ENCODE measurements at places on chromosomes 7 and 10.

- DNase-seq: no peak
Measured at GRCh38 chr10:71344993-71345480, 26.0 kb downstream of the SLC29A3 start.

DNA sequence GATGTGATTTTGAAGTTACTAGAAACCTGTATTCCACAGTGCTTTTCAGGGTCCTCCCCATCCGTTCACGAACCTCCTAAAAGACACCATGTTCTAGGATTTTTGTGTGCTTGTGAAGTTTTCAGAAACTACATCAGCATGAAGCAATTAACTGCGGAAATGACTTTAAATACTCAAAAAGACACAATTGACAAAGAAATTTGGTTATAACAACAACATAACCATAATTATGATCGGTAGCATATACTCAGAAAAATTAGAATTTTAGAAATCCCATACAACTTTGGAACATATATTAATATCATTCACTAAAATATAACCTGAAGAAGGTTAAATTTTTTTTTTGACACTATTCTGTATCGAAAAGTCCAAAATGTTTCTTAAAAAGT is 43.8 kb upstream of the FAM20C start:
- DNase-seq: no peak

GRCh38 chr10:50613726-50614443 is 9.9 kb downstream of the SGMS1 start:
- no peak for DNase-seq

GRCh38 chr10:106083572-106083971 is 1080.9 kb downstream of the SORCS1 start:
- no peak for DNase-seq

- DNase-seq: no peak
Measured at GRCh38 chr10:75379212-75379724, 22.3 kb downstream of the ZNF503 start.

GRCh38 chr7:66163186-66163610 is 41.9 kb upstream of the TPST1 start:
- DNase-seq: no peak

- no peak for DNase-seq
Measured at GRCh38 chr7:21544715-21545114, 1.9 kb downstream of the DNAH11 start.

GRCh38 chr10:118028619-118029018 is 18.1 kb downstream of the RAB11FIP2 start:
- DNase-seq: no peak

DNA sequence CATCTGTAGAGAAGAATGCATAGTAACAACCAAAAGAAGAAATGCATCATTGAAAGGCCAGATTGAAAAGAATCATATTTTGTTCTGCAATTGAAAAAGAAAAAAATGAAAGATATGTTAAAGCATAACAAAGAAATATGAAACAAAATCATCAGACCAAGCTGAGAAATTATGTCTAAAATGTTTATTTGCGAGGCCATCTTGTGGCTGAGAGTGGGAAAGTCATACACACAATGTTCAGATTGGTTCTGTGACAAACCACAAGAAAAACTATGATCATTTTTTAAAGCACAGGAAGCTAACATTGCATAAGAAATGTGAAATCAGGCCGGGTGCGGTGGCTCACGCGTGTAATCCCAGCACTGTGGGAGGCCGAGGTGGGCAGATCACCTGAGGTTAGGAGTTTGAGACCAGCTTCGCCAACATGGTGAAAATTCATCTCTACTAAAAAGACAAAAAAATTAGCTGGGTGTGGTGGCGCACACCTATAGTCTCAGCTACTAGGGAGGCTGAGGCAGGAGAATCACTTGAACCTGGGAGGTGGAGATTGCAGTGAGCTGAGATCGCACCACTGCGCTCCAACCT is 36.6 kb downstream of the ABCB5 start:
- DNase-seq: no peak

- no peak for DNase-seq
Measured at GRCh38 chr10:80075781-80076180, 2.7 kb upstream of the TMEM254 start.

- no peak for DNase-seq
Measured at GRCh38 chr10:125232841-125233240, 72.5 kb upstream of the CTBP2 start.

- DNase-seq: no peak
Measured at GRCh38 chr7:116097365-116098009, 66.9 kb upstream of the TFEC start.

DNA sequence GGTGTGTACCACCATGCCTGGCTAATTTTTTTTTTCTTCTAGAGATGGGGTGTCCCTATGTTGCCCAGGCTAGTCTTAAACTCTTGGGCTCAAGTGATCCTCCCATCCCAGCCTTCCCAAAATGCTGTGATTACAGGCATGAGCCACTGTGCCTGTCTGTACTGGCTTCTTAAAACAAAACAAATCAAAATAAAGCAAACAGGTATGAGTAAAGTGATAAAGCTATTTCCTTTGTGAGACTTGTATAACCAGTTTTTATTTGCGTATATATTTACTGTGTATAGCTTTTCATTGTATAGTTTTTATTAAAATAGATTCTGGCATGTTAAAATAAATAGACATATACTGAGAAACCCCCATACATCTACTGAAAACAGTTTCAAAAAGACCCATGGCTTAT is 14.3 kb downstream of the LCOR start:
- DNase-seq: no peak

- no peak for DNase-seq
Measured at GRCh38 chr7:37209195-37209594, 239.5 kb downstream of the ELMO1 start.

GRCh38 chr10:132179551-132180392 is 7.0 kb upstream of the DPYSL4 start:
- no peak for DNase-seq

- no peak for DNase-seq
Measured at GRCh38 chr7:1457059-1457948, 2.0 kb downstream of the MICALL2 start.

GRCh38 chr7:73723813-73724212 is 4.3 kb upstream of the STX1A start:
- no peak for DNase-seq

- DNase-seq: no peak
Measured at GRCh38 chr10:22339761-22340328, 5.5 kb upstream of the SPAG6 start.

- DNase-seq: no peak
Measured at GRCh38 chr10:98420786-98421185, 5.8 kb upstream of the PYROXD2 start.

GRCh38 chr10:44424957-44425356 is 40.1 kb upstream of the CXCL12 start:
- no peak for DNase-seq

DNA sequence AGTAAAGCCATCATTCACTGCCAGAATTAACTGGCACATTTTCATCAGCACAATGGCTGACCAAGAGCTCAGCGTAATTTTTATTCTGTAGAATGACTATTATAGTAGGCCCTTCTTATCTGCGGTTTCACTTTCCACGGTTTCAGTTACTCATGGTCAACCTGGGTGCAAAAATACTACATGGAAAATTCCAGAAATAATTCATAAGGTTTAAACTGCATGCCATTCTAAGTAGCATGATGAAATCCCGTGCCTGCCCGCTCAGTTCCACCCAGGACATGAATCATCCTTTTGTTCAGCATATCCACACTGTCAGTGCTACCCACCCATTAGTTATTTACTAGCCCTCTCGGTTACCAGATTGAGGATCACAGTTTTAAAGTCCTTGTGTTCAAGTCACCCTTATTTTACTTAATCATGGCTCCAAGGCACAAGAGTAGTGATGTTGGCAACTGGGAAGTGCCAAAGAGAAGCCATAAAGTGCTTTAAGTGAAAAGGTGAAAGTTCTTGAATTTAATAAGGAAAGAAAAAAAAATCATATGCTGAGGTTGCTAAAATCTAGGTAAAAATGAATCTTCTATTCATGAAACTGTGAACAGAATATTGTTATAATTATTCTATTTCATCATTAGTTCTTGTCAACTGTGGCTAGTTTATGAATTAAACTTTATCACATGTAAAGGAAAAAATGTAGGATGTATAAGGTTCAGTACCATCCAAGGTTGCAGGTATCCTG is 204.9 kb downstream of the DOCK4 start:
- no peak for DNase-seq

DNA sequence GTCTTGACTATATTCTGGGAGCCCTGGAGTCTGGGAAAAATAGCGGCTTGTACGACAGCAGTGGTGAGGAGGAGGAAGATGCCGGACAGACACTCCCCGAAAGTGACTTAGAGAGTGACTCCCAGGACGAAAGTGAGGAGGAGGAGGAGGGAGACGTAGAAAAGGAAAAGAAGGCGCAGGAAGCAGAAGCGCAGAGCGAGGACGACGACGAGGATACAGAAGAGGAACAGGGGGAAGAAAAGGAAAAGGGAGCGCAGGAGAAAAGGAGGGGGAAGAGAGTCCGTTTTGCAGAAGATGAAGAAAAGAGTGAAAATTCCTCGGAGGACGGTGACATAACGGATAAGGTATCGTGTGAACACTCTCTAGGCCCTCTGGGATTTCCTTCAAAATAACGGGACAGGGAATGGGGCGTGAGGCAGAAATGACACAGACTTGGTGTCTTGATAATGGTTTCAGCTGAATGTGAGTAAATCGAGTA is 908 bp downstream of the NOM1 start:
- DNase-seq: no peak

GRCh38 chr7:139482662-139483466 is 609 bp downstream of the KLRG2 start:
- no peak for DNase-seq

DNA sequence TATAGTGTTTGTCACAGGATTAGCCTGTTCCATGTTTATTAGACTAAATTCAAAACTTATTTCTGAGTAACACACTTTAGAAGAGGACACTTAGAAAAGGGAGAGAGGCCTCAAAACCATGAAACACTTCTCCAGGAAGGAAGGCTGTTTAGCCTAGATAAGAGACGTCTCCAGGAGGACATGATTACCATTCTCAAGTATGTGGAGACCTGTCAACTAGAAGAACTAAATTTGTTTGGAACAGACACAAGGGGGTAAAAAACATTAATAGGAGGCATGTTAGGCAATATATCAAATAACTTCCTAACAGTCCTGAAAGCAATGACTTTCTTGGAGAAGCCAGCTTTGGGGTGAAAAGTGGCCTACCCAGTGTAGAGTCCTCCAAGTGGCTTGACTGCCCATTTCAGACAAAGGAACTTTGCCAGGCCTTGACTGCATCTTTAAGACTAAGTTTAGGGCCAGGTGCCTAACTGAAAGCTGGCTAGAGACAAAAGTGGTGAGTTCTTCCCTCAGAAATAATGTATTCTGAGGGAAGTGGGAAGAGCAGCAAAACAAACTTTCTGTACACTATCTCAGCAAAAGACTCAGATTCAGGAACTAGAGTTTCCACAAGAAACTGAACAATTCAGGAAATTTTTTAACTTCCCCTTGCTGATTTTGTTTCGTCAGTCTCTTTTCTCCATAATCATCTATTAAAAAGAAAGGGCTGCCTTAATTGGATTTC is 11.8 kb downstream of the NCOA4 start:
- no peak for DNase-seq

- no peak for DNase-seq
Measured at GRCh38 chr10:119208553-119208940, 1.2 kb downstream of the GRK5 start.

- DNase-seq: no peak
Measured at GRCh38 chr10:75280236-75280635, 44.5 kb upstream of the COMTD1 start.

- no peak for DNase-seq
Measured at GRCh38 chr10:29546773-29547313, 87.9 kb downstream of the SVIL start.

GRCh38 chr7:2040893-2041270 is 191.9 kb downstream of the MAD1L1 start:
- no peak for DNase-seq

DNA sequence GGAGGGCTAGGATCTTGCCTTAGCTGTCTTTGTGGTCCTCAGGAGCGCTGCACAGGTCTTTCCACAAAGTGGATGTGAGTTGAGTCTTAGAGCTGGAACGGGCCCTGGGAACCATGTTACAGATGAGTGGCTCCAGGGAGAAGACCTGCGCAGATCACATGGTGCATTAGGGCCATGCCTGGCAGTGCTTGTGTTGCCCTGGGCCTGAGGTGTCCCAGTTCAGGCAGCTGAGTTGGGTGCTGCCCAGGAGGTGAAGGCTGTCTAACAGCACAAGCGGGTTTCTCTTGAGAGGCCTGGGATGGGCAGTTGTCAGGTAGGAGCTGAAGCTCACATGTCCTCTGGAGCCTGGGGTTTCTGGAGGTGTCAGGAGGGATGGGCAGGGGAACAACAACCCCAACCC is 33.7 kb upstream of the ANKRD2 start:
- DNase-seq: no peak

DNA sequence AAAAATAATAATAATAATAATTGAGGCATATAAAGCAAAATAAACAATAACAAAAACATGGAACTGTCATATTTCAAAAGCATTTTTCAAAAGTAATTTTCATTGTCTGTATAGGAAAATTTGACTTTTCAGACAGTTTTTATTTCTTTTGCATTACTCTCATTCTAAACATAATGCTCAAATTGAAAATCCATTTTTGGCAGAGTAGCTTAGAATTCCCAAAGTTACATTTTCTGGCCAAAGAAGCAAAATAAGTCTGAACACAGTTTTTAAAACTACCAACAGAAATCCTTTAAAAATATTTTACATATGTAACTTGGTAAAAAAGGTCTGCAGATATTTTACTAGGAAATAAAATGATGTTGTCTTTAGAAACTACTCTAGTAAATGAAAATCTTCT is 535.4 kb downstream of the ANKRD7 start:
- no peak for DNase-seq

GRCh38 chr10:43926371-43926770 is 277.7 kb upstream of the ZNF32 start:
- no peak for DNase-seq

- DNase-seq: no peak
Measured at GRCh38 chr7:158648787-158649186, 55.8 kb downstream of the NCAPG2 start.

Data from stimulated activated CD8-positive, alpha-beta memory T cell treated with anti-CD3 and anti-CD28 coated beads, Interleukin-4, amount 100 ng/mL, for 1 hour (primary cell).